Activated CD8-positive, alpha-beta memory T cell treated with anti-CD3 and anti-CD28 coated beads for 48 hours (primary cell): ENCODE measurements at places on chromosomes 4 and X.

GRCh38 chr4:38211885-38212284 is 251.7 kb downstream of the PTTG2 start:
- no peak for DNase-seq

DNA sequence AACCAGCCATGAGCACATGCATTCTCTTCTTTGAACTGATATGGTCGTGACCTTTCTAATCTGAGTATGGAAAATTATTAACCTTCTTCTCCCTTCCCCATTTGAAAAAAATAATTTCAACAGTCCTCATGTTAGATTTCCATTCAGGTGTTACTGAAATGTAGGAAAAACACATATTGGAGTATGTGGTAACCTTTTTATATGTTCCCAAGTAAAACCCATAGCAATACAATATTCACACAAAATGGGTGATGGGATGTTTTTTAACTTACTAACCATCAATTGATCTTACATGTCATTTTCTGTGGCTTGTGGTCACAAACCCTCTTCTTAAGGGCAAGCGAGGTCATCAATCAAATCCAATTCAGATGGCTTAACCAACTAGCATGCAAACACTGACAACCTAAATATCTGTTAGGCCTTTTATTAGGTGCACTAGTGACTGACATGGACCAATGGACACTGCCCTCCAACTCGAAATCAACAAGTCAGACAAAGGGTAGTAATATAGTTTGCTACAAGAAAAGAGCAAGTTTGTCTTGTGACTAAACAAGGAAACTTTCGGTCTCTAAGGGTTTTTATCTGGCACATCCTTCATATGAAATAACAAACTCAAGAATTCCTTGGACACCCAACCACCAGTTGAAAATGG is 74.3 kb downstream of the CAMK2D start:
- DNase-seq = no peak

DNA sequence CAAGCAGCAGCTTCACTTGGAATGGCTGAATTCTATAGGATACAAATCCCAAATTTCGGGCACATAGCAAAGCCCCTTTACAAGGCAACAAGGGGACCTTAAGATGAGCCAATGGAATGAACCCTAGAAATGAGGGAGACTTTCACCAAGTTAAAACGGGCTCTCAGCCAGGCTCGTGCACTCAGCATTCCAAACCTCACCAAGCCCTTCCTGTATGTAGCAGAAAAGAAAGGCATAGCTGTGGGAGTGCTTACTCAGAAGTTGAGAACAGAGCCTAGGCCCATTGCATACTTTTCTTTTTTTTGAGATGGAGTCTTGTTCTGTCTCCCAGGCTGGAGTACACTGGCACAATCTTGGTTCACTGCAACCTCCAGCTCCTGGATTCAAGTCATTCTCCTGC is 10.8 kb upstream of the HERC5 start:
- no peak for DNase-seq

DNA sequence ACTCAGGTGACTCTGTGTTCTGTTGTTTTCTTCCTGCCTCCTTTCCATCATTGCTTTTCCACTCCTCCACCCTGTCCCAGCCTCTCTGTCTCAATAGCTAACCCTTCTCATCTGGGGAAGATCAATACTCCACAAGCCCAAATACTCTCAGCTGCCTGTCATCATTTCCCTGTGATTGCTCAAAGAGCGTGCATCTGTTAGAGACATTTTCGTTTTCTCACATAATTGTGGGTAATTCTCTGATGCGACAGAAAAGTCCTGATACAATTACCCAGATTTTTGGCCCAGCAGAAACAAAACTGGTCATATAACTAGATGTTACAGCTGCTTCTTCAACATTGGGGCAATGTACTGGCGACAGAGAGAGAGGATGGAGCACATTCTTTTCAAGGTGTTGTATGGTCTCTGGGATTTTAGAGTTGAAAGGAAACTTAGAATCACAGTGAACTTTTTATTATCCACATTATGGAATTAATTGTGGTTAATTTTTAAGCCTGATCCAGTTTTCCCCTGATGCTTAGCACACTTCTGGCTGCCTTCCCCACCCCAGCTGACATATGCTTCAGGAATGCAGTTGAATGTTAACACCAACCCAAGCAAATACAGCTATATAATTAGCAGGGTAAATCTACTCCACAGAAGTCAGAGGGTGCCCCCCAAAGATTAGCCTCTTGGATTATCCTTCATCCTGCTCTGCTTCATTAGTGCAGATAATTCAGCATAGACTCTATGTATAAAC is 171.4 kb upstream of the ANXA3 start:
- no peak for DNase-seq

GRCh38 chrX:21479695-21480270 is 105.6 kb downstream of the CNKSR2 start:
- no peak for DNase-seq

DNA sequence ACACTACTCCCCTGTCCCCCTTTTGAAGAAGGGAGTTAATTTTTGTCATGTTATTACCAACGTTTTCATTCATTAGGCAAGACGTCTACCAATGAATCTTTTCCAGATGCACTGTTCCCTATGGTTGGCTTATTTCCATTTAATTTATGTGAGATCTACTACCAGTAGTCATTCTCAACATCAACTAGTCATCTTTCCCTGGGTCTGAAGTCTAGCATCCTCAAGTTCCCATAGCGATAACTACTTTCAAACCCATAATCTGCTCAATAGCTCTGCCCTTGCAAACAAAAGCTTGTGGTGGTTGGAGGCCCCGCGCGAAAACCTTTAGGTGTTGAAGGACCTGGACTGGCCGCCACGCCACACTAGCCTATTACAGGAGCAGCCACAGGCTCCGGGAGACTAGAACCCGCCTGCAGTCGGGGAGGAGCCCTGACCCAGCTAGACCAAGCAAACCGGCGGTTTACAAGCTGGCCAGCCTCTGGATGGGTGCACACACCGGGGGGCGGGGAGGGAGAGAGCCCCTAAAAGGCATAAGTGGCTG is 746 bp downstream of the PPAT start:
- peak; percentile 19 for DNase-seq

DNA sequence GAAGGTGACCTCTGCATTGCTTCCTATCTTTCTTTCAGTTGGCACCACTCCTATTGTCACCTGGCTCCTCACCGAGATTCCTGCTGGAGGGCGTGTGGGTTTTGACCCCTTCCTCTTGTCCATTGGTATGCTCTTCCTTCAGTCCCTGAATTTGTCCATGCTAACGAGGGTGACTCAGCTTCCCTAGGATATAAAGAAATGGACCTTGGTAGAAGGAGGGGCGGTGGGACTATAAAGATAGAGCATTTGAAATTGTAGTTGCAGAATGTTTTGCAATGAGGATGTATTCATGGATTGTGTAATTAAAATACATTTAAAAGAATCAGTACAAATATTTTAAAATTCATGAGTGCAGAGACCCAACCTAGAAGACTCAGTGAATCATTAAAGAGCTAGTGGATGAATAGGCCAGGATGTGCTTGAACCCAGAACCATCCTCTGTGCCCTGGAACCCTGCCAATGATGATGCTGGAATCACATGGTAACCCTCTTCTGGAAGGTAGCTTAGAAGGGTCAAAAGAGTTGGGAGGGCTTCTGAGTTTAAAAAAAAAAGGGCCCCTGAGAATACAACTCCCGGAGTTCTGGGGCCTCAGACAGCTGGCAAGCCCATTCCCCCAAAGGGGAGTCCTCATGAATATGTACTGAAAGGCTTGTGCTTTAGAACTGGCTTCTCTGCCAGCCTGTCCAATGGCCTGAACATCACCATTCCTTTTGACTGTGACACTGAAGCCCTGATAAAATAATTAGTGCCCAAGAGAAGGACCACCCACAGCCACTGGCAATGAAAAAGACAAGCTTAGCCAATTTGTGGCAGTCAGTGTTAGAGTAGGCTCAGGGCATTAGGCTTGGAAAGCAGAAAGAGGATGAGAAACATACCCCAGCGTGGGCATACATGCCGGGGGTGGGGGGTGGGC is 8.0 kb downstream of the XPNPEP2 start:
- DNase-seq = no peak

DNA sequence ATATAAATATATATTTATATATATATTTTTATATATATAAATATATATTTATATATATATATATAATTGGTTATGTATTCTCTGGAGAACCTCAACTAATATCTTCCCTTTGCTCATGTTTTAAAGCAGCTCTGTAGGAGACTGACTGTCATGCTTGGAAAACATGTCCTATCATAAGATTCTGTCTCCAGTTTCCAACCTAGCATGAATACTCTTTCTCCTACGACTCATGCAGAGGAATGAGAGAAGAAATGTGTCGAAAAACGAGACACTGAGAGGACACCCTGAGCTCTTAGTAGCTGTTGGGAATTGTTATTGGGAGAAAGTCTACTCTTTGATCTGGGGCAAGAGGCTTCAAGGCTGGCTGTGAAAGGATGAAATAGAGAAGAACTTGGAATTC is 166.5 kb upstream of the SLIT2 start:
- DNase-seq = no peak

DNA sequence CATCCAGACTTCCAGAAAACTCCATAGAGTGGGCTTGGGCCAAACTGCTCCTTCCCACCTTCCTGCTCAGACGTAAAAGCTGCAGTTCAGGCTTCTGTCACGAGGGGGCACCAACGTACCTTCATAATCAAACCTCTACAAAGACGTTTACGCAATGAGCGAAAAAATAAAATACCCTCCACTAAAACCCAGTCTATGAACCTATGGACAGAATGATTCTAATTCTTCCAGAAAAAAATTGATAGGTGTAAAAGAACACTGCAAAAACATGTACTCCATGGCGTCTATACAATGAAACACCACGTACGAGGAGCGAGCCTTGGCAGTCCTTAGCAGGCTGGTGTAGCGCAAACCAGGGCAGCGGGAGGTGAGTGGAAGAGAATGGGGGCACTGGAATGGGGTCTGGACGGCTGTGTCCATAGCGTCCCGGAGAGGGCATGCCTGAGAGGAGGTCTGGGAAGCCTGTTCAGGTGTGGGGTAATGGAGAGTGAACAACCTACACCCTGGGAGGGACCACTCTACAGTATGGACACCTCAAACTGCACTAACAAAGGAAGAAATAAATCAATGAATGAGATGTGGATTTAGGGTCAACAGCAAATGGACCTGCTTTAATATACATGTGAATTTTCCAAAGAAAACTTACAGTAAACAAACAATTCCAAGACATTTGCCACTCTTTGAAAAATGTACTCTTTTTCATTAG is 14.4 kb upstream of the RAB40A start:
- peak; percentile 7 for DNase-seq

- no peak for DNase-seq
Measured at GRCh38 chr4:179352221-179352620, 1910.0 kb upstream of the AGA start.

DNA sequence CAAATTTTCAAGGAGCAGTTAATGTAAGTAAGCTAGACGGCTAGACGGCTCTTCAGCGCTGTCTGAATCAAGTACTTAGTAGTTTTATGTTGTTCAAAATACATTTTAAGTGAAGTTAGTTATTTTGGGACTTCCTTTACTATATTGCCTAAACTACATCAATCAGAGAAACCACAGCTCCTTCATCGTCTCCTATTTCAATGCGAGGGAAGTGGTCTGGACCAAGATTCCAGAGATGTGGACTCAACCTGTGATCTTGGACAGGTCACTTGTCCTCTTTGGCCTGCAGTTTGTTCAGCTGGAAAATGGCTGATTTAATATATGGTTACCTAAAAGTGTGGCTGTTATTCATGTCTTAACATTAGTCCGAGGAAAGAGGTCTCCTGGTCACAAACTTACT is 10.6 kb downstream of the ING2 start:
- no peak for DNase-seq

DNA sequence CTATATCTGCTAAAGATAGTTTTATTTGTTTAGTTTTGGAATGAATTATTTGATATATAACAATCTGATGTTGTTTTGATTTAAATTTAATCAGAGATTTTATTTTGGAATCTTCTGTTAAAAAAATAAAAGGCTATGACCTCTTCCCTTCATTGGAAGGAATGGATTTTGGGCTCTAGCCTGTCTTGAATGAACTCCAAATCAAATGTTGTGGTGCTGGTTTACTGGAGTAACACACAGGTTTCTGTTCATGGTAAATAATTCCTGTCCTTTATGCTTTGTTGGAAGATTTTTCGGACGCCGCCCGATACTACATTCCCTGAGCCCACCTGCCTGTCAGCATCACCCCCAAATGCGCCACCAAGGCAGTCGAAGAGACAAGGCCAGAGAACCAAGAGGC is 291.1 kb downstream of the ARHGAP10 start:
- DNase-seq = no peak

DNA sequence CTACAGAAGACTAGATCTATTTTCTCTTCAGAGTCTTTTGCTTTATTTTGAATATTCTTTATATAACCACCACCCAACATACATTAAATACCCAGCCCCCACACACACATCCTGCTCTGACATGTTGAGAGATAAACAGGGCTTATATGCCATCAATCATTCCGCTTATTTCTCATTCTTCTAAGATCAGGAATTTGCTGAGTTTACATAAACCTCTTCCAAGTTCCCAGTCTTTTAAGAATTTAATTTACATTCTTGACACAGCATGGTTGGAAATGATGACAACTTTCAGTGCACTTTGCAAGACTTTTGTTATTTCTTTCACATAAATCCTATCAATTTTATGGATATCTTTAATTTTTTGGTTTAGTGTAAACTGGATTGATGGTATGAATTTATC is 17.5 kb upstream of the RAB9B start:
- DNase-seq = no peak

- DNase-seq = no peak
Measured at GRCh38 chr4:159029481-159029880, 73.4 kb upstream of the RAPGEF2 start.

- DNase-seq = no peak
Measured at GRCh38 chr4:59122626-59123025, 2012.4 kb upstream of the IGFBP7 start.

- no peak for DNase-seq
Measured at GRCh38 chrX:10007621-10008020, 40.5 kb downstream of the CLDN34 start.

DNA sequence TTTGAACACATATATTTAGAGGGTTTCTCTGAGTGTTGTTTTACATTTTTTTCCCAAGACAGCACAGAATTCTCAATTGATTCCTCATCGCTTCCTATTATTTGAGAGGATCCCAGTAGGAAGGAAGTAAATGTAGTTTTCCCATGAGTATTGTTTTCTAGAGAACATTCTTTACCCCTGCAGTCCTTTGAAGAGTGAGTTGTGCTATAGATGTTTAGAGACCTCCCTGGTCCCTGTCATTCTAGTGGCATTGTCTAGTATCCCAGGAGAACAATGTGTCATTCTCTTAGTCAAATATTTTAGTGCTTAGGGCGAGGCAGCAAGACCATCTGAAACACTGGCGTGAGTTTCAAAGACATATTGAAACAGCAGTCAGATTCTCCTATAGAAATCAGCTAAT is 32.5 kb downstream of the SORBS2 start:
- DNase-seq = no peak

DNA sequence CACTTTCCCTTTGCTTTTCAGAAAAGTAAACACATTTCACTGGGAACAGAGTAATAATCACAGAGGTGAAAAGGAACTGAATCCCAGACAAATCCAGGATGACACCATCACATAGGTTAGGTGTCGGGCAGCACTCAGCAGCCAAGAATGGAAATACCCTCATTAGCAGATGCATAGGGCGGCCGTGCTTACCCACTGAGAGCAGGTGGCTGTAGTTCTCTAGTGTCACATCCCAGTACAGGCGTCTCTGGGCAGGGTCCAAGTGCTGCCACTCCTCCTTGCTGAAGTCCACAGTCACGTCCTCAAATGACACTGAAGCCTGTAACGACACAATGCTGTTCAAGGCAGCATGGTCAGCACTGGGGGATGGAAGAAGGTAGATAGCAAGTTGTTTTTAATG is 26.9 kb downstream of the ZNF41 start:
- DNase-seq = no peak
